ENCODE measurements at places on chromosomes 5 and 9. TPM values are rescaled to one million over a fixed set of nuclear protein-coding genes. Genes with fewer than 3 reads are reported as not detected.
A peak's percentile ranks its signal among the peaks of the same experiment; 100 is the strongest.

- no peak overlapping the region for H3K4me3 ChIP-seq
- no peaks in the 10 kb centered on the region for H3K36me3 ChIP-seq
- no peaks in the 10 kb centered on the region for H3K4me1 ChIP-seq
- no peak overlapping the region for H3K27ac ChIP-seq
- H3K27me3 ChIP-seq, result no peaks in the 10 kb centered on the region
- no peak for DNase-seq
These were observed 60.0 kb upstream of the FOXE1 start for GRCh38 chr9:97793067-97793466.

DNA sequence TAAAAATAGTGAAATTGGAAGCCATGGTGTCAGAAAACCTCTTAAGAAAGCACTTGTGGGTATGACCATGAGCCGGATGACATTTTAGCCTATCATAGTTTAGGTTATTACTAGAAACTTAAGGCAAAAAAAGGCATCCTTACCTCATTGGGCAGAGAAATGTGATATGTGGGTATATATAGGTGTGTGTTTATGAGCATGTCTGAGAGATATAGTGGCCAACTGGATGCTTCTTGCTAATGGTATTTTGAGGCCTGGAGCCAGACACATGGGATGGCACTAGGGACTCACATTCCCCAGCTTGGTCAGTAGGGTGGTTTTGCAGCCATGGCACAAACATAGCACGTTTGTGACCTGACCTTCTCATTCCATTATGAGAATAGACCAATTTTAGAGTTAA, 295.6 kb upstream of the MEF2C start:
- DNase-seq, result no peak
- no peak overlapping the region for H3K4me3 ChIP-seq
- no peak overlapping the region for H3K27ac ChIP-seq
- no peaks in the 10 kb centered on the region for H3K36me3 ChIP-seq

Gene SVEP1
- polyA plus RNA-seq, result not detected

- H3K4me1 ChIP-seq, result no peaks in the 10 kb centered on the region
- no peak overlapping the region for H3K4me3 ChIP-seq
- H3K27me3 ChIP-seq, result peaks cover 11% of the 10 kb centered on the region
- DNase-seq, result no peak
These were observed 43.7 kb downstream of the OR2V1 start for GRCh38 chr5:181087309-181087708.

Gene LMX1B
- polyA plus RNA-seq, result not detected

GRCh38 chr5:10581867-10582511, 18.1 kb downstream of the ANKRD33B start:
- H3K27ac ChIP-seq, result no peak overlapping the region
- peaks cover 4% of the 10 kb centered on the region for H3K27me3 ChIP-seq

GRCh38 chr9:17018540-17019196, 116.2 kb upstream of the CNTLN start:
- H3K4me3 ChIP-seq, result no peak overlapping the region
- no peaks in the 10 kb centered on the region for H3K27me3 ChIP-seq
- no peaks in the 10 kb centered on the region for H3K4me1 ChIP-seq
- DNase-seq, result no peak

- no peak overlapping the region for H3K27ac ChIP-seq
- H3K4me3 ChIP-seq, result no peak overlapping the region
- H3K27me3 ChIP-seq, result peaks cover 9% of the 10 kb centered on the region
- peaks cover 2% of the 10 kb centered on the region for H3K4me1 ChIP-seq
- DNase-seq, result no peak
These were observed 29.0 kb downstream of the HRH2 start for GRCh38 chr5:175686826-175687225.

GRCh38 chr5:179166171-179166885, 106.2 kb downstream of the ZNF354C start:
- H3K36me3 ChIP-seq, result no peaks in the 10 kb centered on the region
- no peak for DNase-seq
- peaks cover 7% of the 10 kb centered on the region for H3K4me1 ChIP-seq

Gene ADGRV1
- 0.43 TPM for polyA plus RNA-seq

Gene VAV2
- polyA plus RNA-seq, result not detected

DNA sequence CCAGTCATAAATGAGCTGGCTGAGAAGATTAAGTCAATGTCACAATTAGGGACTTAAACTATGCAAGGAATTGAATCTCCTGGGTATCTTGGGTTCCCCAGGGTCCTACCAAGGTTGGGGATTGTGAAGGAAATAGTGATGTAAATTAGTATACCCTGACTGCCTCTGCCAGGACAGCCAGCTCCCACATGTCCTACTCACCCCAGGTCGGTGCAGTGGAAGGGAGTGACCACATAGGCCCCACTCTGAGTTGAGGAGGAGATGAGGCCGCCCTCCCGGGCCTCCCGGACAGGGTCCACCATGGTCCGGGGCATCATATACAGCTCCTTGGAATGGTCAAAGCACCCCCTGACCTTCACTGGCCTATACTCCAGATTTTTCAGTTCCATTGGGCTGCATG, 2.7 kb downstream of the SURF1 start:
- H3K27ac ChIP-seq, result no peak overlapping the region
- no peaks in the 10 kb centered on the region for H3K27me3 ChIP-seq
- H3K4me1 ChIP-seq, result peaks cover 48% of the 10 kb centered on the region
- H3K4me3 ChIP-seq, result no peak overlapping the region
- DNase-seq, result no peak

DNA sequence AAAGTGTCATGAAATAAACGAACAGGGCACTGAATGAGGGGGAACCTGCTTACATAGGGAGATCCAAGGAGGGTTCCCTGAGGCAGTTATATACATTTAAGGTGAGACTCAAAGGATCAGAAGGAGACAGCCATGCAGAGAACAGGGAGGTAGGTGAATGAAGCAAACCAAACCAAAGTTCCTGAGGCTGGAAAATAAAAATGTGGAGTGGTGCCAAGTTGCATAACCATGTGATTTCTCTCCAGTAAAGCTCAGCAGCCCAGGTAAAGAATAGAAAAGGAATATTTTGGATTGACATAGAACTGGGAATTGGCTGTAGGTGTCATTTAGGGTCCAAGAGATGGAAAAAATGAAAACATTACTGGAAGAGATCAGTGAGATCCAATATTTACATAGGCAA, 110.7 kb downstream of the CAAP1 start:
- H3K27me3 ChIP-seq, result peaks cover 2% of the 10 kb centered on the region
- H3K4me3 ChIP-seq, result no peak overlapping the region
- DNase-seq, result no peak
- H3K36me3 ChIP-seq, result no peaks in the 10 kb centered on the region
- H3K4me1 ChIP-seq, result no peaks in the 10 kb centered on the region

Gene SMIM33
- not detected for polyA plus RNA-seq

GRCh38 chr5:128534726-128535125, 3.3 kb downstream of the FBN2 start:
- H3K27me3 ChIP-seq, result peaks cover 2% of the 10 kb centered on the region
- no peaks in the 10 kb centered on the region for H3K4me1 ChIP-seq
- H3K36me3 ChIP-seq, result no peaks in the 10 kb centered on the region
- no peak overlapping the region for H3K27ac ChIP-seq

Gene IL5
- polyA plus RNA-seq, result not detected

DNA sequence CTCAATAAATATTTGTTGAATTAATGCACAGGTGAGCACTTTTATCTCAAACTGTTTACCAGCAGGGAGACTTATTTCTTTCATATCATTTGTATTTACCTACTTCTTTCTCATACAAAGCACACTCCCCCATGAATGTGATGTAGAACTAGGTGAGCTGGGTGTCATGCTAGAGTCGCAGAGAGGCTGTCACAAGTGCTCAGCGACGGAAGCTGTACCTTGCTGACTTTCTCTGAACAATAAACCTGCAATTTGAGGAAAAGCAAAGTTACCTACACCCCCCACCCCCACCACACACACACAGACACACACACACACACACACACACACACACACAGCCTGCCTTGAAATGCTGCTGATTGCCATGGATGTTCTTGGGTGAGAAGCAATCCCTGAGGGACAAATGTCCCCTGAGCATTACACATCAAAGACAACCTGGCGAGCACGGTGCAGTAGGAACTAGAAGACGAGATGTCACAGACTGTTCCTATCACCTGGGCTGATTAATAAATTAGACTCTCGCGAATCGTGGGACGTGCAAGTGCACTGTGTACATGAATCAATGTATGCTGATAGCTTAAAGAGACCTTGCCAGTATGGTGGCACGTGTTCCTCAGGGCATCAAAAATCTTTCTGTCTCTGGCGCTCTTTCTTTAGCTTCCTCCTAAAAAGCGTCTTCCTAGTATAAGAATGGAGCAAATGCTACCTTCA, 66.1 kb downstream of the BRINP1 start:
- H3K27ac ChIP-seq, result no peak overlapping the region
- H3K36me3 ChIP-seq, result no peaks in the 10 kb centered on the region
- DNase-seq, result no peak
- no peaks in the 10 kb centered on the region for H3K4me1 ChIP-seq

Gene MOCS2
- 40.7 TPM for polyA plus RNA-seq

DNA sequence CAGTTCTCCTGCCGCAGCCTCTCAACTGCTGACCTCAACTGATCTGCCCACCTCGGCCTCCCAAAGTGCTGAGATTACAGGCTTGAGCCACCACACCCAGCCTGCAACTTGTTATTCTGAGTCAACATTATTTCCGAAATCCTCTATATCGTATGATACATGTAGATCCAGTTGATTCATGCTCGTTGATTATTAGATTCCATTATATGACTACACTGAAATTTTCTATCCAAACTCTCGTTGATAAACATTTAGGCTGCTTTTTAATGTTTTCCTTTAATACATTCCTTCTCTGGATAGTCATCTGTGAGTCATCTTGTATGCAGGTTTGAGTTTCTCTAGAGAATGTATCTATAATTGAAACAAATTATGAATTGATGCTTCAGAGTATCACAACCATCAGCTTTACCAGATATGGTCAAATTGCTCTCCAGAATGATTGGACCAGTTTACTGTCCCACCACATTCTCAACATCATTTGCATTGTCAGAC, 4.1 kb downstream of the CDK7 start:
- H3K36me3 ChIP-seq, result peaks cover 18% of the 10 kb centered on the region
- DNase-seq, result no peak
- peak overlapping the region; percentile 45 for H3K4me3 ChIP-seq
